ENCODE measurements at places on chromosomes 4 and X.
A peak's percentile ranks its signal among the peaks of the same experiment; 100 is the strongest.

DNA sequence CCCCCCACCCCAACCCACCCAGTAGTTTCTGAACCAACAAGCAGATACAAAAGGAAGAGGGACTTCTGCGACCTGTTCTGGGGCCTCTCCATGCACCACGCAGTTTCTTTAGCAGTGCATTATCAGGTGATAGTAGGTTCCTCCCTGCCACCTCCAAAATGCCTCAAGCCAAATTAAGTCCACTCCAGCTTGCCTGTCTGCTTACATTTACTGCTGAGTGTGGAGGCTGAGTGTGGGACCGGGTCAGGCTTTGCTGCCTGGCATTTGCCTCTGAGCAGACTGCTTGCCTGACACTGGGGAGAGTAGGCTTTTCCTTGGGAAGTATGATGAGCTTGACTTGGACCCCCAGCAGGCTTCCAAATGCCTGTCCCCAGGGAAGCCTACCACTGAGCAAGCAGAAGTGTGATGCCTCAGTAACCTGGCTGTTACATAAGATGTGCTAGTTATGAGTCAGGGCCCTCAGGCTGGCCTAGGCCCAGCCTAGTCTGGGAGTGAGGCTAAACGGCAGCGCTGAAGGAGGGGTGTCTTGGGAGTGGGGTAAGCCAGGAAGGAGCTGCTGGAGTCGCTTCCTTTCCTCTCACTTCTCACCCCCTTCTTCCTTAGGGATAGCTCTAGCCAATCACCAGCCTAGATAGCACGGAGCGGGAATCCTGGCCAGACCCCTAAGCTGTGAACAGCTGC is 9.0 kb downstream of the TSC22D3 start:
- no peak for DNase-seq

DNA sequence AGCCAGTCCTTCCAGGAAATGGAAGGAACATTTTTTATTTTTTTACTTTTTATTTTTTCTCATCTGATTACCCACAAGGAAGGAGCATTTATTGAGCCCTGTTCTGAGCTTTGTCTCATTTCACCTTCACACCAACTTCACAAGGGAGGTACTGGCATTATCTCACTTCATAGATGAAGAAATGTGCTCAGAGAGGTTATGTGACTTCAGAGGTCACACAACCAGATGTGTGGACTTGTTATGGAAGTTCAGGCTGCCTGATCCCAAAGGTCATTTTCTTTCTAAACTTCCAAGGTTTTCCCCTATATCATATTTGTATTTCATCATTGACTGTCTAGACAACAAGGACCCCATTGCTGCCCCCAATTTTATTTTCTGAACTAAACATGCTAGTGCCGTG is 160.3 kb downstream of the DCLK2 start:
- no peak for DNase-seq

DNA sequence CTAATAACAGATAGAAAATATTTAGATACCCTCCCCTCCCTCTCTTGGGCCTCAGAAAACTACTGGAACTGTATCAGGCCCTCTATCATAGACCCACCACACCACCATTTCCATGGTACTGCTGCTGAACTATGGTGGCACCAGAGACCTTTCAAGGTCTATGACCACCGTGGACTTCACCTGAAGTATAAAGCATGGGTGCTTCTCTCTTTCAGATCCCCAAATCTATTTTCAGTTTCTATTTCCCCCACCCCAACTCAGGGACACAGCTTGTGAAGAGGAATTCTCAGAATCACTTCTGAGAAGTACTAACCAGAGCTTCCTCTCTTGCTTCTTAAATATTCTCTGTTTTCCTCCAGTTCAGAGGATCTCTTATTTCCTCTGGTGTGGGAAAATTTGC is 840.8 kb upstream of the HTR2C start:
- no peak for DNase-seq

GRCh38 chr4:2798399-2799223 is 5.7 kb downstream of the SH3BP2 start:
- no peak for DNase-seq

DNA sequence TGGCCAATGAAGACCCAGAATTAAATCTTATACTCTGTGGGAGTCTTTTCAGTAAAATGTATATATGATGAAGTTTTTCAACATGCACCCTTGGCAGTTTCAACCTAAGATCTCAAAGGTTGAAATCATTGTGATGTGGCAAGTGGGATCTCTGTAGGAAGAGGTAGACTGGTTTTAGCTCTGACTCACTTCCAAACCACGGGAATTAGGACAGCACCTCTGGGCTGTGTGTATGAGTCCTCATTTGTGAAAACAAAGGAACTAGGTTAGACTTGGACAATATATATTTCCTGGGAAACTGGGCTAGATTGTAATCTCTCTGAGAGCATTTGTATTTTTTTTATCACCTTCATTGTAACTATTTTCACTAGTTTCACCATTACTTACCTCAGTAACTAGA is 333.0 kb downstream of the ADGRL3 start:
- no peak for DNase-seq

- DNase-seq = no peak
Observed at GRCh38 chr4:113979905-113980615, 613 bp upstream of the ARSJ start.

DNA sequence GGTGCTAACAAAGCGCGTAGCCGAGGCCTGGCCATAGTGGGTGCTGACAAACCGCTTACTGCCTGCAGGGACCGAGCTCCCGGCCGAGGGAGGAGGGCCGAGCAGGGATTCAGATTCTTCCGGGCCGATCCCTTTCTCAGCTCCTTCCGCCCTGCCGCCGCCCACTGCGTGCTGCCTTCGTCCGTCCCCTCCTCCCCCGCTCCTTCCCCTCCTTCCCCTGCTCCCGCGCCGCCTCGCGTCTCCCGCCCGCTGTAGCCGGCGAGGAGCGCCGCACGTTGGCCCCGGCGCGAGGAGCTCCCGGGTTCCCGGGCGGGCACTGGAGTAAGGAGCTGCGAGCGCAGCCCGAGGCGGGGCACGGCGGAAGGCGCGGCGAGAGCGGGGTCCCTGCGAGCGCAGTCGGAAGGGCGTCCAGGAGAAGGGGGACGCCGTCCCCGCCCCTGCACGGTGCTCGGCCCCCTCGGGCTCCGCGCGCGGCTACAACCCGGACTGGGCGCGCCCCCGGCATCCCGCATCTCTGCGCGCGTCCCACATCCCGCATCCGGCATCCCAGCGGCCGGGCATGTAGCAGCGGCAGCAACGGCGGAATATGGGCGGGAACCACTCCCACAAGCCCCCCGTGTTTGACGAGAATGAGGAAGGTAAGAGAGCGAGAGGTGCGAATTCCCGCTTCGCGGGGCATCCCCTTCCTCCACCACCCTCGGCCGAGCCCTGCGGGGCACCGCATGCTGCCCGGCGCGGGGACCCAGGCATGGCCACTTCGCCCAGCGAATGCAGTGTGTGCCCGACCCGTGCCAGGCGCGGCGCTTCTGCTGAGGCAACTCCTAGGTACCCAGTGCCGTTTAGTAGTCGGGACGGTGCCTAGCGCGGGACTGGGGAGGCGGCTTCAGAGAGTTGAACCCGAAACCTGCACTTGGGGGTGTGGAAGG is at the start of gene STK32B:
Gene STK32B (plus strand): TSS at position 203 of the 926 bp plus-strand sequence.
- DNase-seq = peak; percentile 60

GRCh38 chr4:140645614-140646412 is 77.1 kb upstream of the UCP1 start:
- no peak for DNase-seq

DNA sequence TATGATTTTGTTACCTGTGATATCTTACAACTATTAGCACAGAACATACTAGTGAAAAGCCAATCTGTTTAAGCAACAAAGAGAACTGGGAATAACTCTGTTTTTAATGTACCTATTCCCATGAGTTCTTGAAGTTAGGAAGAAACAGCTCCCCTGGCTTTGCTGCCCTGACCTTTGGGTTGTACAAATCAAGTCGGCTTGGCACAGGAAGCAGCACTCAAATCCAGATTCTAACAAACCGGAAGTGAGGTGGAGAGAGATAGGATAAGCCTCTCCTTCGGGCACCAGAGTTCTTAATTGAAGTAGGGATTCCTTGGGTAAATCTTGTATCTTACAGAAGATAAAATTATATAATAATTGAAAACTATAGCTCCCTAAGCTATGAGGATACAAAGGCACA is 144.8 kb upstream of the CPEB2 start:
- DNase-seq = no peak

DNA sequence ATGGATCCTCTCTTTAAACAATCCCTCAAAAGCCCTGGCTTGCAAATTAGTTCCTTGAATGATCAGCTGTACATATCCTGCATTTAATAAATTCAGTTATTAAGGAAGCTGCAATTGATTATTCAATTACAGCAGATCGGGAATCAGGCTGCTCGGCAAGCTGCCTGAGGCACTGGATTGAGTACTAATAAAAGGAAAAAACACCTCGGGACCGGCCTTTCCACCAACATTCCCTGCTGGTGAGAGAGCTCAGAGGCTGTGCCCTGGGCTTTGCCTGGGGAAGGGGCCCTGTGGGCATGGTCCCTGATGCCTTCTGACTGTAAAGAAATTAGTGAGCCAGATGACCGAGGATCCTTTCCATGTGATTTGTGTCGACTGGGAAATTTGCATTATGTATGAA is 69.2 kb downstream of the SORCS2 start:
- no peak for DNase-seq

- DNase-seq = no peak
Observed at GRCh38 chrX:25084446-25084845, 68.7 kb upstream of the ARX start.

DNA sequence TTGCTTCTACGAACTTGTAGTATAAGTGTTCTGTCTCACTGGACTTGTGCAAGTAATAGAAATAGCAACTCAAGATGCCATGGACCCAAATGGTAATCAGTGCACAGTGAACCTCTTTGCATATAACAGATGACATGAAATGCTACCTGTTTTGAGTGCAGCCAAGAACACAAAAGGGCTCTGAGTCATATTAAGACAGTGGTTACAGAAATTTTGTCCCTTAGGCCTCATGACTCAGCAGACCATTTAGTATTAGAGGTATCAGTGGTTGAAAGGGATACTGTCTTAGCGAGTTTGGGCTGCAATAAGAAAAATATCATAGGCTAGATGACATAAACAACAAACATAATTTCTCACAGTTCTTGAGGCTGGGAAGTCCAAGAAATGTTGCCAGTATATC is 502.9 kb upstream of the PCDH10 start:
- no peak for DNase-seq

- DNase-seq = no peak
Observed at GRCh38 chr4:127616898-127617297, 15.9 kb upstream of the INTU start.

DNA sequence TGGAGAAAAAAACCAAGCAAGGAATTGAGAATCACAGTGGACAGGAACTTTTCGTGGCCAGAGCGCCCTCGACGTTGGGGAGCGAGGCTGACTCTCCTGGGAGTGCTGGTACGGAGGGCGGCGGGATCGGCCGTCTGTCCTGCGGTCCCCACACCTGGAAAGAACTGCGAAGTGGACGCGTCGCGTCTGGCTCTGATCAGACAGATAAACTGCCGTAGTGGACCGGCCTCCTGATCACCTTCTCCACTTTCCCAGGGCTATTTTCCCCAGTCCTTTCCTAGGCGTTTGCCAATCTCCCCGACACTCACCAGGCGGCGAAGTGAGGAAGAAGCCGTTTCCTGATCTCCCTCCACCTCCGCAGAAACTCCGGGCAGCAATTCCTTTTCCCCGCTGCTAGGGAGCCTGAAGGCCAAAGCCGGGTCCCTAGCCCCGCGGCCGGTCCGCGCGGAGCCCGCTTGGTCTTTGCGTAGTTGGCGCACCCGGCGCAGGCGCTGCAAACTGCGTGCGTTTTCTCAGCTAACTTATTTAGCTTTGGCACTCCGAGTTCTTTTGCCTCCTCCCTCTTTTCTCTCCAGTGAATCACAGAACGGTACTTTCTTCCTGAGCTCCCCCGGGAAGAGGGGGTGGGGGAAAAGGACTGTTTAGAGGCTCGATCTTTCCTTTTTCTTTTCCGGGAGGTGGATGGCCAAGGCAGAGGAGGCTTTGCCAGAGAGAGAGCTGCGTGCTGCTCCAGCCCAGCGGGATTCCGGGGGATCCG is at the start of gene ARSJ:
Gene ARSJ (minus strand): TSS at position 500 of the 757 bp plus-strand sequence. CDS start 813 bp downstream, outside the sequence.
- peak; percentile 55 for DNase-seq

DNA sequence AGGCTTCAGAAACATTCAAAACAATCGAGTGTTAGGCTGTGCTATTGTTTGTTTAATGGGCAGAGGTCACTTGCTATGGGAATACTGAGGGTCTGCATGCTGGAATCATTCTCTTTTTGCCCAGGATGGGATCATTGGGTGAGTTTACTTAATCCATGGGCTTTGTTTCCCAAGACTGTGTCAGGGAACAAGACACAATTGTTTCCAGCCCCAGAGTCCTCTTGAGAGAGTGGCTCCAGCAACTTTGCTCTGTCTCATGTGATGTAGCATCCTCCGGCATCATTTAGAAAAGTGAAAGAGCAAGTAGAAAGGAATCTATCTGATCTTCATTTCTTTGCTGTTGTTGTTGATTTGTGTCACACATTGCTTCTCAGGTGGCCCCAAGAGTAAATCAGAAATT is 1.8 kb downstream of the TENM3 start:
- no peak for DNase-seq

- no peak for DNase-seq
Observed at GRCh38 chr4:173418639-173419038, 19.7 kb upstream of the SCRG1 start.

GRCh38 chr4:3645711-3646679 is 113.8 kb upstream of the LRPAP1 start:
- DNase-seq = no peak

DNA sequence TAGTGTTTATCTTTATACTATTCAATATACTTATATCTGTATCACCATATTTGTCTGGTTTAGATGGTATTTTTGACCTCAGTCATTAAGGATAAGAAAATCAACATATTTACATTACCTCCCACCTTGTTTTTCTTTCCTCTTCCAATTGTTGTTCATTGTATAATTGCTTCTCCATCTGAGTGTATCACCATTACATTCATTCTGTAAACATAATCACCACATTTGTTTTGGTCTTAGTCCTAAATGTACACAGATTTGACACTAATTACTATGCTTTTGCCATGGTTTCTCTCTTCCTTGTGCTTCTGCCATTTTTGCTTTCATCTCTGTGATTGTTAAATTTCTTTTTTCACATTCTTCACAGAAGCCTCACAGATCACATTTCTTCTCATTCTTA is 12.7 kb downstream of the ARMCX6 start:
- DNase-seq = no peak

- no peak for DNase-seq
Observed at GRCh38 chr4:84145176-84145575, 353.9 kb downstream of the NKX6-1 start.

DNA sequence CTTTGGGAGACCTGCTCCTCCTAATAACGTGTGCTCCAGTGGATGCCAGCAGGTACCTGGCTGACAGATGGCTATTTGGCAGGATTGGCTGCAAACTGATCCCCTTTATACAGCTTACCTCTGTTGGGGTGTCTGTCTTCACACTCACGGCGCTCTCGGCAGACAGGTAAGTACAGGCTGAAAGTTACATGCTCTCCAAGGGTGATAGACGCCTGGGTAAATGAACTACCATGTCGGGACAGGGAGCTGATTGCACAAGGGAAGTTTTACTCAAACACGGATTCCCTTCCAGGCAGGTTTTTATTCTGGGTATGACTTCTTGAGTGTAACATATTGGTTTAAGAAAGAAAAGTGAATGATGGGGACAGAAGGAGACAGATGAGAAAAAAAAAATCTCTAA is 836 bp downstream of the GRPR start:
- no peak for DNase-seq

GRCh38 chrX:47482065-47482511 is 934 bp downstream of the ZNF41 start:
- no peak for DNase-seq
